H7 (cell line): ENCODE measurements at places on chromosomes 1 and 21. TPM values are rescaled to one million over a fixed set of nuclear protein-coding genes. Genes with fewer than 3 reads are reported as not detected.

GRCh38 chr1:240424740-240425464 is 187.1 kb downstream of the GREM2 start:
- DNase-seq: no peak

Gene RNF186
- total RNA-seq: not detected in 2 replicates

- DNase-seq: no peak
Measured at GRCh38 chr1:103084181-103084580, 24.1 kb downstream of the COL11A1 start.

Gene CTSK
- 170 and 277 TPM in 2 replicates for total RNA-seq

DNA sequence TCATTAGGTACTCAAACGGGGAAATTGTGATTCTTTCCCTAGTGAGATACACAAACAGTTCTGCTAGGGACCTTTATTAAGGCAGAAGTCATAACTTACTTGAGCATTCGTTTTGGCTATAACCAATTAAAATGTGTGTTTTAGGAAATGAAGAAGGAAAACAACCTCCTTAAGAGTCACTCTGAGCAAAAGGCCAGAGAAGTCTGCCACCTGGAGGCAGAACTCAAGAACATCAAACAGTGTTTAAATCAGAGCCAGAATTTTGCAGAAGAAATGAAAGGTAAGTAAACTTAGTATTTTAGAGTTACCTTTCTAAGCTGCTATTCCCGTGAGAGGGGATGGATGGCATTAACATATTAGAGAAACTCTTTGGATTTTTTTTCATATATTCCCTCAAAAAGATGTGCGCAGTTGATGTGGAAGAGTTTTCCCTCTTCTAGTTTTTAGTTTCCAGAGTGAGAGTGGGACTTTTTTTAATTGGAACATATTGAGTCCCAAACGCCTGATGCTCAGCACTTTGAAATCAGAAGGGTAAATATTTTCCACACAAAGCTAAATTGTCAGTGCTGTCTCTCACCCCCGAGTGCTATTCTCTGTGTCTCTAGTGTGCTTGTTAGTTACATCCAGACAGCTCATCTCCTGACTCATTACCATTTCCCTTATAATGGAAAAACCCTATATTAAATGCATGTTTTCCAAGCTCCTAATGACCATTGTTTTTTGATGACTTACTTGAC is 34.9 kb downstream of the CENPF start:
- DNase-seq: peak; percentile 12

GRCh38 chr1:80369780-80370179 is 1363.2 kb upstream of the ADGRL4 start:
- no peak for DNase-seq

Gene ATP1A4
- total RNA-seq: 0.73 and 0.74 TPM in 2 replicates

DNA sequence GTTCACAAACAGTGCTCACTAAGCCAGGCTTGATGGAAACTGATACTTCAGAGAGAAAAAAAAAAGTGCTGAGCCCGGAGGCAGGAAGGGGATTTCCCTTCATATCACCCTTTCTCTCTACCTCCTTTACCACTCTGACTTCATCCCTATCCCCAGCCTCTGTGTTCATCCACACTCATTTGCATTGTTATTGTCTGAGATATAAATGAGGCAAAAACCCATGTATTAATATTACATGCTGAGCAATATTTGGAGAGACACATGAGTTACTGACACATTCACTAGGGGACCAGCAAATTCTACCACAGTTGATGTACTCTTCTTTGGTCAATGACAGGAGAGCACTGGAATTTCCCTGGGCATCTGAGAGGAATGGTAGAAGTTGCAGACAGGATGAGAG is 175.8 kb downstream of the TNFSF18 start:
- DNase-seq: no peak
